ENCODE measurements at places on chromosomes 6 and 20.

- DNase-seq: no peak
These were observed 28.3 kb upstream of the NOL4L start for GRCh38 chr20:32613192-32614053.

DNA sequence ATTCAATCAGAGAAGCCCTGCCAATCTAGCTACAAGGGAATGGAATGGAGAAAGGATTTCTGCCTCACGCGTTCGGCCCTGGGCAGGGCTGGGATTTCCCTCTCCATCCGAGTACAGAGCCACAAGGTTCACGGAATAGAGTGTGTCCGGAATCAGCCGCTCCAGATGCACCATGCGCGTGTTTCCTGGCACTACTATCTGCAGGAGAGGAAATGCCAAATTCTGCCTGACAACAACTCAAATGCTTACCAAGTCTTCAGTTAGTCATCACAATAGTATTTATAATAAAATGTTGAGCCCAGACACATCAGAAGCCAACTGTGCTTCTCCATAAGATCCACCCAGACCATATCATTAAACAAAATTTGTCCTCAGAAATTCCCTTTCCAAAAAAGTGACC is 75.1 kb downstream of the COL12A1 start:
- no peak for DNase-seq

- no peak for DNase-seq
These were observed 28.4 kb downstream of the BRPF3 start for GRCh38 chr6:36224918-36225461.

GRCh38 chr20:43548273-43548880 is 10.4 kb upstream of the SGK2 start:
- no peak for DNase-seq

GRCh38 chr20:3084283-3084985 is at the start of gene AVP:
AVP (minus strand) TSS chr20:3084724; CDS start chr20:3084674, 50 bp downstream.
- DNase-seq: no peak

GRCh38 chr20:5996765-5997164 is 46.3 kb downstream of the MCM8 start:
- DNase-seq: peak; percentile 23

GRCh38 chr6:165404296-165404695 is 94.9 kb upstream of the C6orf118 start:
- DNase-seq: no peak

GRCh38 chr6:40466986-40467539 is 120.1 kb downstream of the LRFN2 start:
- no peak for DNase-seq

GRCh38 chr20:44993343-44993742 is 27.0 kb downstream of the STK4 start:
- no peak for DNase-seq

DNA sequence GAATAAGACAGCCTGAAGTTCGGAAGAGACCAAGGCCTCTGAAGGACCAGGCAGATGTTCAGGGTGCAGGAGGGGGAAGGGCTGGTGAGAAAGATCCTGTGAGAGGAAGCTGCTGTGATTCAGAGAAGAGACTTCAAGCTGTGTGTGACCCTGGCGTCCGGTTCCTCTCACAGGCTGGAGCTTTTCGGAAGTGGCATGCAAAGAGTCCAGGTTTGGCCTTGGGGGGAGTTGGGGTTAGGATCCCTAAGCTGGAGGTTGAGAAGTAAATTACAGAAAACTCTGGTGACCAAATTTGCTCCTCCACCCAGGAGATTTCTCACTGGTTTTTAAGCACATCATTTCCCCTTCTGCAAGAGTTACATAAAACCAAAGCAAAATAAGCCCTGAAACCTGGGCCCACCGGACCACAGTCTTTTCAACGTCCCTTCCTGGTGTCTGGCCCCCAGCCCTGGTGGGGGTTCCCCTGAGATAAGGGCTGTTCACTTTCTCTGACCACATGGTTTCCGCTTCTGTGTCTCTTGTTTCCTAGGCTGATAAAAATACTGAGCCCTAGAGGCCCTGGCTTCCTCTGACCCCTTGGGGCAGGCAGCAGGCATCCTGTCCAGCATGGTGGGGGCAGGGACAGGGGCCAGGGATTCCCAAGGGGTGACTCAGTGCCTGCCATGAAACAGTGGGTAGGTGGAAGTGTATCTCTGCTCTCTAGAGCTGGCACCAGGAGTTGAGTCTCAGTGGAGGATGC is 12.0 kb upstream of the LTA start:
- DNase-seq: no peak

DNA sequence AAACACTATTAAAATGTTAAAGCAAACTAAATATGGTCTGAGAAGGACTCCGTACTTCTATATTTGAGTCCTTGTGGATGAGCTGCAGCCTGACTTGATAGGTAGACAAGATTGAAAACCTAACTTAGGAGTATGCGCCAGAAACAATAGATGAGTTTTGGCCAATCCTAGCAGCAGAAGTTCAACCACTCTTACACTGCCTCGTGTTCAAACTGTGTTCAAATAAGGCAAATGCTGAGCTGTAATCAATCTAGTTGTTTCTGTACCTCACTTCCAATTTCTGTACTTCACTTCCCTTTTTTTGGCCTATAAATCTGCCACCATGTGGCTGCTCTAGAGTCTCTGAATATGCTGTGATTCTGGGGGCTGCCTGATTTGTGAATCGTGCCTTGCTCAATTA is 13.2 kb upstream of the SERINC1 start:
- DNase-seq: no peak

DNA sequence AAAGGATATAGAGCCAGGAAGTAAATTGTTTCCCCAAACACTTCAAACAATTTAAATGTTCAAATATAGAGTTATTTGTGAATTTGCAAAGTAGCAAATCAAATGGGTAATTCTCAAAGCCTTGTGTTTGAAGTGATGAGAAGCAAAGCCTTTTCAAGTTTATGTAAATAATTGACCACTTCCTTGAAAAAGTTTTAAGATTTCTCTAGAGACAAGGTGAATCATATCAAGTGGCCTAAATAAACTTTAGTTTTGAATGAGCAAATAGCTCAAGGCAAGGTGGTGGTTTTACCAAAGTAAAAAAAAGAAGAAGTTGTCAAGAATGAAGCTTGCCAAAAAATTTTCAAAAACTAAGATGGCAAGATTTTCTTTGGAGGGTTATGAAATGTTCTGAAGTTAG is 42.6 kb upstream of the IFNGR1 start:
- DNase-seq: no peak

DNA sequence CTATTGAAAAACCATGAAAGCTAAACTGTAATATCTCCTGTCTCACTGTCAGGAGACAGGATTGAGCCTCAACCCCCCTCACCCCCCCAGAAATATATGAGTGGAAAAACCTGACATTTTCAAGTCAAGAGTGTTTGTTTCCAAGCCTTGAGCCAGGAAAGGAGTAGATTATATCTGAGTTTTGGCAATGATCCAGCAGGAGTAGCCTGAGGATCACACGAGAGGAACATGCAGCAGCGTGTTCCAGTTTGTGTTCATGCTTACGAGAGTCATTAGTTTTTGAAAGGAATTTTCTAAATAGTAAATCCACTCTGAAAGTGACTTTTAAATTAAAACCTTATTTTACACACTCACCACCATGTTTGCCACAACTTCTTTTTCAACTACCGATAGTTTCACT is 15.8 kb downstream of the IL22RA2 start:
- no peak for DNase-seq

DNA sequence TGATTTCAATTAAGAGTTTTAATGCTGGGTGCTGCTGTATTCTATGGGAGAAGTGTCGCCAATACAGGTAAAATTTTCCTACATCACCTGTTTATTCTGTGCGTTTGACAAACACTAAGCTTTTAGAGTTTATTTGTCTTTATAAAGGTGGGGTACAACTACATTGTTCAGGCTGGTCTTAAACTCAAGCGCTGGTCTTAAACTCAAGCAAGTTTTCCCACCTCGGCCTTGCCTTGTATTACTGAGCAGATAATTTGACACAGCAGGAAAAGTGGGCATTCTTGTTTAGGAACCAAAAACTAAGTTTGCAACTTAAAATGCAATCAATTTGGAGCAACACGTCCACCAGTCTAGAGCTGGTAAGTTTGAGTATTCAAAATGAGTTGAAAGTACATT is 112.9 kb upstream of the BTN3A2 start:
- no peak for DNase-seq

- no peak for DNase-seq
These were observed 111.4 kb upstream of the HDGFL1 start for GRCh38 chr6:22457996-22458395.

DNA sequence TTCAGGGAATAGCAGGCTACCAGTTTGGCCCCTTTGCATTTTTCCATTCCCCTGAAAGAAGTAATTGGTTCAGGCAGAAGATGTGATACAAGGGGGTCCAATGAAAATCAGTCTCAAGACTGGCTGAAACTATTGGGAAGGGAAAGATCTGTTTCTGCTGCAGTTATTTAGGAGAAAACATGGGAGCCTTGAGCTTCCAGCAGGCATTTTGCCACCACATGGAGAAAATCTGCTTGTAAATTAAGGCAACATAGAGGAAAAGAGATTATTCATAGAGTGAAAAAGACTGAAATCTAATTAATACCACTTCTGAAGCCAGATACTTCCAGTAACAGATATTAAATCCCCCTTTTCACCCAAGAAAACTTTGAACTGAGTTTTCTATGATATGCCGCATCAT is 44.2 kb upstream of the SNAP25 start:
- DNase-seq: no peak

All from stimulated activated CD8-positive, alpha-beta memory T cell treated with anti-CD3 and anti-CD28 coated beads, Interleukin-7, amount 100 ng/mL, for 1 hour (primary cell).